ENCODE measurements at places on chromosomes 13 and 19.

- DNase-seq = no peak
These were observed 618.2 kb downstream of the UQCRFS1 start for GRCh38 chr19:28594737-28595136.

DNA sequence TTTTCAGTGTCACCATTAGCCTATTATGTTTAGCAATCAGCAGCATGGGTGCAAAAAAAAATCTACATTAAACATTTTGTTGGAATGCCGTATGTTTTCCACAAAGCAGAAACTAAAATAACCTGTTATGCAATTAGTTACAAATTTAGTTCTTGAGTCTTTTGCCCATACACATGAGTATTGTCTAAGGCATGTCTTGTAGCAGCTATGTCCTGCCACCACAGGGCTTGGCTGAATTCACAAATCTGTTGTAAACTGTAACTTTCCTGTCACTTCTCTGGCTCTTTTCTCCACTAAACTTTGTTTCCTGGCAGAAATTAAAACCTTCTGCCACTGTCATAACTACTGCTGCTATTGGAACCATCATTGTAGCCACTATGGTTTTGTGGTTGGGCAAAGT is 277.9 kb upstream of the SPRY2 start:
- DNase-seq = no peak

DNA sequence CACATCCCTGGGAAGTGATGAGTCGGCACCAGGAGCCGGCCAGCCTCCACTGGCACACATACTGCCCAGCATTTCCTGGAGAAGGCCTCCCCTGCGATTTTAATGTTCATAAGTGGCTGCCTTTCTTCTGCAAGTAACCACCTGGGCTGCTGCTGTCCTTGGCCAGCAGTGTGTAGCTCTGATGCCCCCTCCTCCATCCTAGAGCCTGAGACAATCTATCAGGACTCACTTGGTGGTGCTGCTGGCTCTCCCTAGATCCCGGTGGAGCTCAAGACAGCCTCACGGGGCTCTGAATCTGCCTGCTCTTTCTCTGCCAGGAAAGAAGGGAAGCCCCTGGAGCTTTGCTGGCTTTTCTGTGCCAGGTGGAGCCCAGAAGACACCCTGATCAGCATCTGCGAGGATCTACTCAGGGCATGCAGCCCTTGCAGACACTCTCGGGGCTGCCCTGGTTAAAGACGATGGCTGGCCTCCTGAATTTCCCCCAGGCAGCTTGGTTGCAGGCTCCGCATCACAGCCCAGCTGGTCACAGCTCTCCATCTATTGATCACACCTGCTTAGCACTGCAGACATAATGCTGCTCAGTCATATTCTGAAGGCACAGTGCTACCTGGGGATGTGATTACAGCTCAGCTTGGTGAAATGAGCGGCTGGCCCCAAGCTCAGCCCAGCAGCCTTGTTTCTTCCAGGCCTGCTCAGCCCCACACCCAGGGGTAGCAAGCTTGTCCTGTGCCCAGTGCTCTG is 122.3 kb downstream of the ZDHHC20 start:
- DNase-seq = no peak

DNA sequence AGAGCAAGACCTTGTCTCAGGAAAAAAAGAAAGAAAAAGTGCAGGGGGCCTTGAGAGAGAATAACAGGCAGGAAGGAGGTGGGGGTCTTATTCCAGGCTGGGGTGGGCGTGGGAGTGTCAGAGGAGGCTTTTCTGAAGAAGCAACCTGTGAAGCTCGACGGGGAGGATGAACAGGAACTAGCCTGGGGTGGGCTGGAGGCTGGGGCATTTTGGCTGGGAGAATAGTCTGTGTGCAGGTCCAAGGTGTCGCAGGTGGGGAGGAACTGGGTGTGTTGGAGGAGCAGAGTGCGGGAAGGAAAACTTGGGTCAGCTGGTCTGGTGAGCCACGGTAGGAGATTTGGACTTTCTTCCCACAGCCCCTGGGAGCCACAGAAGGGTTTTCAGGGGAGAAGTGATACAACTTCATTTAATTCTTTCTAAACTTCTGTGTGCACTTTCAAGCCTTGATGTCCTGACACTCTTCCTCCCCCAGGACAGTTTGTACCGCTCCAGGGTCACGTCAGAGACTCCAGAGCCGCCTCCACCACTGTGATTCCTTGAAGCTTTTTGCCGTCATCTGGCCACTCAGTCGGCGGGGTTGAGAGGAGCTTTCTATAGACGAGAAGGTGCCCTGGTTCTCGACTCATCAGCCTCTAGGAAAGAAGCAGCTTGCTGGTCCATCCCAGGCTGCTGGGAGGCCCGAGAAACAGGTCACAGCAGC is 138.7 kb downstream of the SIPA1L3 start:
- DNase-seq = no peak

DNA sequence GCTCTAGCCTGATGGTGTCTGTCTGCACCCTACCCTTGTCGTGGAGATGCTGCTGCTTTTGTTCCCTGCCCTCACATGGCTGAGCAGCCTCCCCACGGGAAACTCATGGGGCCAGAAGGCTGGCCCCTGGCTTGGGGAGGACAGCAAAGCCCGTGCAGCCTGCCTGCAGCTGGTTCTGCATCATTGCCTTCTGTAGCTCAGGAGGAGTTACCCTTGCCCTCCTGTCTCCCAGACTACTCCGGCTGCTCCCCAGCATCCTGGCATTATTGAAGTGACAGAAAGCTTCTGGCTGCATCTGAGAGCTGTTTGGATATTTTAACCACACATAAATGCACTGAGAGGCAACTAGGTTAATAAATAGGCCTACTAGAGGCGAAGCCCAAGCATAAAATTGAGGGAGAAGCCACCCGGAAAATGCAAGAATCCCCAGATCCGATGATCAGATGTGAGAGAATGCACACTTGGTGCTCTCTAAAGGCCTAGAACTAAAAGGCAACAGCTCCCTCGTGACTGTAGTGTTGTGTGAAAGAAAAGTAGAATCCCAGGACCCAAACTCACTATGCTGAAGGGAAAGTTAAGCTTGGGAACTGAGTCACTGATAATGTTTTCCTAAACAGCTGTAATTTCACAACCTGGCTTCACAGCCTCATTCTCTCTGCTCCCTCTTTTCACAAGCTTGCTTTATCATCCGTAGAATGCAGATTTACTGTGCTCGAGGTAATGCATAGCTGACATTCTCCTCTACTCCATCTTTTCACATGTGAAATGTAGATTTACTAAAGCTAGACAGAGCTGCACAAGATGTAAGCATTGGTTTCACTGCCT is 110.8 kb downstream of the TNFRSF19 start:
- no peak for DNase-seq

DNA sequence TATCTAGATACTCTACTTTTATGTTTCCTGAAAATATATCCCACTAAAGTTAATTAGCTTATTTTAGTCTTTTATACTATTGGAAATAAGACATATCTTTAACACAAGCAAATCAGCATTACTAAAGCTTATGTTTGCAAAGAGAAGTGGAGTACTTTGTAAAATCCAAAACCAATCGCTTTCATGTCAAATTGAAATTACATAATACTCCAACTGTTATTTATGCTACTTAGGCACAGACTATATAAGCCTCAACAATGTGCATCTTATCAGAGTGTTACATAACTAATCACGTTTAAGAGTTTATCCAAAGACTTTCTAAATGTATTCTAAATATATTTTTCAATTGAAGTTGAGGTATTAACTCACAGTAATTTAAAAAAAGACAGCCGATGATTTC is 200.0 kb downstream of the PCDH20 start:
- DNase-seq = no peak

DNA sequence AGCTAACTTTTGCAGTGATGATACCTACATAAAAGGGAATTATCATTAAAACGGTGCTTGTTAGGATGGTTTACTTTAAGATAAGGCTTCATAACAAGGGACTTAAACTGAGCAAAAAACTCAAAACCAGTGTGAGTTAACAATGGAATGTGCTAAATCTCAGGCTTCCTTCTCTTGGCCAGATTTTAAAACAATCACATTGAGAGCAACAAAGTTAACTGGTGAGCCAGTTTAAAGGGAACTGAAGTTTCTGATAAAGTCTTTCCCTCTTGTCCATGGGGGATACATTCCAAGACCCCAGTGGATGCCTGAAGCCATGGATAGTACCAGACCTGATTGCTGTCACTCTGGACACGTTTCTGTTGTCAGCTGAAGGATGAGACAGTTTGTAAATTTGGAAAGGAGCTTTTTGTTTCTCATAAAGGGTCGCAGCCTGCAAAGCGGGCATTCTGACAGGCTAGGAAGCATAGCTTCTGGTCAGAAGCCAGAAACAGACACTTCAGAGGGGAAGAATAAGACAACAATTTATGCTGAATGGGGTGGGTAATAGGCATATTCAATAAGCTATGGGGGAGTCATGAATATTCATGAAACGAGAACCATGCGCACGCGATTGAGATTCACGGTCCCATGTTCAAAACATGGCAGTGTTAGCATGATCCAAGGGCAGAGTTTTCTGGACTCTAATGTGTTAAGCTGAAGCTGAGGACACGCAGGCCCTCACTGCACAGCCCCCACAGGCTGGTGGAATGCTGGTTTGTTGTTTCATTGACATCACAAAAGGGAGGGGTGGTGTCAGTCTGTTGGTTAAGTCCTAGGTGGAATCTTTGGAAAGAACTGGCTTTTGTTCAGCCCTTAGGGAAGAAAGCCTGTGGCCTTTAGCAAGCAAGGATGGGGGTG is 150.6 kb upstream of the RNF113B start:
- no peak for DNase-seq

DNA sequence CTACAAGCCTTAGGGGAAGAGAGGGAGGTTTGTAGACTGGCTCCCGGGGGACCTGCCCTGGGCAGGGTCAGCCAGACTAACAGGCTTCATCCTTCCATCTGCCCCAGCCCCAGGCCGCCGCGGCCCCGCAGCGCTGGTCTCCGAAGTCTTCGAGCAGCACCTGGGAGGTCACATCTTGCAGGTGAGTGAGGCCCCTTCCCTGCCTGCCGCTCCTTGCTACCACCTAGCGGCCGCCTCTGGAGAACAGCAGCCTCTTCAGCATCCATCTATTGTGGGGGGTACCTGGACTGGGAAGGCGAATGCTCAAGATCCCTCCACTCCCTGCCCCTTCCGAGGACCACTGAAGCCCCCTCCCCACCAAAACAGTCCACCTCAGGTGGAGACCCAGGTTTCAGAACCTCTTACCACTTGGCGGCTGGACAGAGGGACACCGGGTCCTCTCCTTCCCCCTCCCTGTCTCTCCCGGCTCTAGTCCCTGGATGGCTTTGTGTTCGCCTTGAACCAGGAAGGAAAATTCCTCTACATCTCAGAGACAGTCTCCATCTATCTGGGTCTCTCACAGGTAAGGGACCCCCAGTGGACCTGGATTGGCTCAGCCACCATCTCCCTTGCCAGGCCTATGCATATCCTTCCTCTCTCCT is 12.7 kb downstream of the NPAS1 start:
- DNase-seq = peak; percentile 52

DNA sequence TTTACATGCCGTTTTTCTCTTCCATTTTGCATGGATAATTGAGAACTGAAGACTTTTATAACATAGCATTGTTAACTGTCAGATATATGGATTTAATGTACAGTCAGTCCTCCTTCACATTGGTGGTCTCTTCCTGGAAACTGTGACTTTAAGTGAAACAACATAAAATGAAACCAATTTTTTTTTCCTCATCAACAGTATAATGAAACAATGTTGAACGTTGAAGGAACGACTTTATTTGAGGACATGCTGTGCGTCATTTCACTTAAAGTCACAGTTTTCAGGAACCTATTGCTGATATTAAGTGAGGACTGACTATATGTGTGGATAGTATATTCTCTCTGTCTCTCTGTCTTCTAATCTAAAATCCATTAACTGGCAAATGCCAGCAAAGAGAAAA is 54.8 kb downstream of the COG3 start:
- no peak for DNase-seq

Data from memory B cell (primary cell).